ENCODE measurements at places on chromosomes 11 and 22.

DNA sequence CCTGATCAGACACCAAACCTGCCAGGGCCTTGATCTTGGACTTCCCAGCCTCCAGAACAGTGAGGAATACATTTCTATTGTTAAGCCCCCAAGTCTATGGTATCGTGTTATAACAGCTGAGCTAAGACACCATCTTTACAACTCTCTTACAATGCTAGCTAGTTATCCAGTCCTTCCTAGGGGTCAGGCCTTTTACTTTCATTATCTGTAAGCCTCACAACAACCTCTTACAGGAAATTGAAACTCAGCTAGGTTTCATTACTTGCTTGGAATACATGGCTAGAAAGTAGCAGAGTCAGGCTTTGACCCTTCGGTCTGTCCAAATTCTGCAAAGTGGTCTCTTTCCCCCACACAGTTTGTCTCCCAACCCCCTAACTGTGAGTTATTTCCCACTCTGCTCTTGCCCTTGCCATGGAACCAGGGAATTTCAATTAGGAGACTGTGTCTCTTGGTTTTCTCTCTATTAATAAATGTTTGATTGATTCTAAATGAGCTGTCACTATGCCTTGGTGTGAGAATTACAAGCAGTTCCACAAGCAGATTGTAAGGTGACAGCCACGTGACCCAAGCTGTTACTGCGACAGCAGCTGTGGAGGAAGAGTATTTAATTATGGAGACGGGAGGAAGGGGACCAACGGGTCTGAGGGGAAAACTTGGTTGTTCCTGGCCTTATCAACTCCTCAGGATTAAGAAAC lies 38.4 kb upstream of the CLMP start:
- DNase-seq, result peak; percentile 18

DNA sequence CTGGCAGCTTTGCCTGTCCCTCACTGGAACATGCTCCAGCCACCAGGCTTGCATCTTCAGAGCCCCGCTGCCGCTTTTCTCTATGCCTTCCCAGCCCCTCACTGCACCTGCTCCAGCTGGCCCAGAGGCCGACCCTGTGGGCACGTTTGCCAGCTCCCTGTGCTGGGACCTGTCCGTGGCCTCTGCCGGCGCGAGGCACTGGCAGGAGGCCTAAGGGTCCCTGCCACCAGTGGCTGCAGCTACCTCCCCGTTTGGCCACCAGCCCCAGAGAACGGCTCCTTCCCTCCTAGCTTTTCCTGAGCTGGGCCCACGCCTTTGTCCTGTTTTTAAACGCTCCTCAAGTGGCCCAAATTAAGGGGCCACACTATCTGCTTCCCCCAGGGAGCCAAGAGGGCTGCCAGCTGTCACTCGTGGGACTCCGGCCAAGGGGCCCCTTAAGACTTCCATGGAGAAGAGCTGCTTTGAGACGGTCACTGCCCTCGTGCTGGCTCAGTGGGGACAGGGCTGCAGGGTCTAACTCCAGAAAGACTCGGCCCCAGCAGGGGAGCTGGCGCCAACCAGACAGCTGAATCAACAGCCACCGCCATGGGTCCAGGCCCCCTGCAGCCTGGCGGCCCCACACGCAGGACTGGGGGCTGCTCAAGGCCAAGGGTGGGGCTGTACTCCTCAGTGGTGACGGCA lies 24.6 kb upstream of the WNT7B start:
- DNase-seq, result no peak

GRCh38 chr11:18329196-18329870 lies 7.0 kb downstream of the GTF2H1 start:
- DNase-seq, result no peak

GRCh38 chr11:124069429-124070401 lies 28.6 kb upstream of the OR10G7 start:
- peak; percentile 58 for DNase-seq

DNA sequence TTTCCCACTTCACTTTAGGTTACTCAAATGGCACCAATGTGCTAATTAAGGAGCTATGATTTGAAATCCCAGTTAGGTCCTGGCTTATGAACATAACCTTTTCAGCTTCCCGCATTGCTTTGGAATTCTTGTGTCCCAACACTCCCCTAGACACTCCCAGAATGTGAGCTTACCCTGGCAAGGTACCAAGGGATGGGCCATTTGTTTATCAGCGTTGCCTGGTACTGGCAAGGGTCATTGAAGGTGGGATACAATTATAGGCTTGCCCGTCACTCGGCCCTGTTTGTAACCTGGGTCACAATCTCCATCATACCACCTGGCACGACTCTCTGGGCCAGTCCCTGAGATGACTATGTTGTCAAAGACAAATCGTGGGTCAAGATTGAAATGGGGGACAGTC lies 5.4 kb downstream of the CSRP3 start:
- DNase-seq, result no peak

GRCh38 chr11:28017816-28018215 lies 90.1 kb downstream of the KIF18A start:
- no peak for DNase-seq

DNA sequence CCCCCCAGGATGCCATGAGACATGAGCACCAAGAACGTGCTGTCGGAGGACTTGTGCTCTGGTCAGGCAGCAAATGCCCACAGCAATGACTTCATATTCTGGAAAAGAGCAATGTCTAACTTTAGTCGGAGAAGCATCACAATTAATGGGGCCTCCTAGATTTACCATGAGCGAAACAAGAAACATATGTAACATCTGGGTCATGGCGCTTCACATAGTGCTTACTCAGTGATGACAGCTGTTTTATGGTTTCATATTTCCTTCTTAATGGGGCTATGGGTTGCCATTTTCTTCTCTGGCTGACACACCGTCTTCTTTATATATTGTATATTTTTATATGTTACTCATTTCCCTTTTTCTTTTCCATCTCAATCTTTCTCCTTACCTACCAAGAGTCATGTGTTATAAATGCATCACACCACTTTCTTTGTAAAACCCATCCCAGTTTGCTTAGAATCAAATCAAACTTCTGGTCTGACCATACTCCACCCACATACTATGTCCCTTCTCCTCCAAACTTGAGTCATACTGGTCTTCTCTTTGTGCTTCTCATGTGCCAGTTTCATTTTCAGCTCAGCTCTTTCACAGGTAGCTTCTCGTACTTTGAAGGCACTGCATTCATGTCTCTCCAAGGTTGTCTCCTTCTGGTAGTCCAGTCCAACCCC lies 9.4 kb upstream of the CASP12 start:
- peak; percentile 32 for DNase-seq

- DNase-seq, result peak; percentile 30
Observed at GRCh38 chr11:6611092-6611962, 689 bp downstream of the TAF10 start.

DNA sequence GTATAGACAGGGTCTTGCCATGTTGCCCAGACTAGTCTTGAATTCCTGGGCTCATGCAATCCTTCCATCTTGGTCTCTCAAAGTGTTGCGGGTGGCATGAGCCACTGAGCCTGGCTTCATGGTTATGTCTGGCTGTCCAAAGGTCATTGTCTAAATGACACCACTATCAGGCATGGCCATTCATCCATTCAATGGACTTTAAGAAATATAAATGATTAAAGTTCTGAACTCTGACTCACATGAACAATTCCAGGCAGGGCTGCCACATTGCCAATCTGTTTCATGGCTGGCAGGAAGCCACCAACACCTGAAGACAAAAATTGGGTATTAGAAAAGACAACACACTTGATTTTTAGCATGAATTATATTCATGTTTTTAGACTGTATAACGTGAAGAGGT lies 4.1 kb downstream of the RTCB start:
- DNase-seq, result no peak

DNA sequence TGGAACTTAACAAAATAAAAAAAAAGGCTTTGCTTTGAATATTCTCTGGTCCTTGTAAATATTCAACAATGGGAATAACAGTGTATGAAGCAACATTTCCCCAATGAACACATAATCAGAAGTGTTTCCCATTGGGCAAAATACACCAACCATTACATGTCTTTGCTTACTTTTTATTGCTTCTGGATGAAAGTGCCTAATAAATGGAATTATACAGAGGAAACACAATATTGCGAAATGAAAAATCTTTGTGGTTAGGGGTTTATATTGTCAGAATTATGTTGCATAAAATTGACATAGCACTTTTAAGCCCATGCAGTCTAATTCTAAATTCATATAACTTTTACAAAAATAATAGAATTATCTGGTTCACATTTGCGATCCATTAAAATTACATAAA lies 386.4 kb downstream of the DCDC1 start:
- DNase-seq, result no peak

DNA sequence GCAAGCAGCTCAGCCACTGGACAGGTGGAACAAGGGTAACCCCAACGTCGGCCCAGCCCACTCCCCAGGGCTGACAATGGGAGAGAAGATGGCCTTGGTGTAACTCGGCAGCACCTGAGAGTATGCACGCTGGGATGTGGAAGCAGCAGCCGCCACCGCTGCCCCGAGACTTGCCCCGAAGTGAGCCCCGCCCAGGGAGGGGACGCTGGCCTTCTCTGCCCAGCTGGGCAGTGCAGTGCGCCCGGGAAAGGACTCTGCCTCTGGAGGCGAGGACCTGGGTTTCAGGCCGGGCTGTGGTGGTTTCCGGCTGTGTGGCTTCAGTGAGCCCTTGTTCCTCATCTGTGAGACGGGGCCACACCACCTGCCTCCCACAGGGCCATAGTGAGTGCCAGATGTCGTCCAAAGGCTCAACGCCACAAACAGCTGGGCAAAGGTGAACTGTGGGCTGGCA lies 8.6 kb upstream of the POLDIP3 start:
- no peak for DNase-seq

DNA sequence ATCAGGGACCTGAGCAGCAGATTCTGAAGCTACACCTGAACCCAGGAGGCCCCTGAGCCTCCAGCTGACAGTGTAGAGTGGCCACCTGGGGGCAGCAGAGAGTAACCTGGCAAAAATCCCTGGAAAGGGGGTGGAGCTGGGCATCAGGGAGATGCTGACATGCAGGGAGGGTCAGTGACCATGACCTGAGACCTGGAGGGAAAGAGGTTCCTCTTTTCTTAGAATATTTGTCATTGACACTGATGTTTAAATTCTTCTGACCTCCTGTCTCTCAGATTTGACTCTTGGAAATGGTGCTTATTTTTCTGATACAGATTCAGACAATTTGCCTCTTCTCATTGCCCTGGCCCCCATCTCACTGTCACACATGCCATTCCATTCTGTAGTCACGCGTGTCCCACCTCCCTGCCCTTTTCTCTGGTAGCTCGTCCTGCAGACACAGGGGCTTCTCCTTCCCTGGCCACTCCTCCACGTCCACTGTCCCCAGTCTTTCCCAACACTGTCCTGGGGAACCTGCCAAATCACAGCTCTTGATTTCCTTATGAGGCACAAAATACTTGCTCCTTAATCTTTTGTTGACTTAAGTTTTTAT lies 117.2 kb upstream of the IGLL5 start:
- DNase-seq, result peak; percentile 52

- no peak for DNase-seq
Observed at GRCh38 chr22:39738746-39739145, 154.8 kb downstream of the ENTHD1 start.

DNA sequence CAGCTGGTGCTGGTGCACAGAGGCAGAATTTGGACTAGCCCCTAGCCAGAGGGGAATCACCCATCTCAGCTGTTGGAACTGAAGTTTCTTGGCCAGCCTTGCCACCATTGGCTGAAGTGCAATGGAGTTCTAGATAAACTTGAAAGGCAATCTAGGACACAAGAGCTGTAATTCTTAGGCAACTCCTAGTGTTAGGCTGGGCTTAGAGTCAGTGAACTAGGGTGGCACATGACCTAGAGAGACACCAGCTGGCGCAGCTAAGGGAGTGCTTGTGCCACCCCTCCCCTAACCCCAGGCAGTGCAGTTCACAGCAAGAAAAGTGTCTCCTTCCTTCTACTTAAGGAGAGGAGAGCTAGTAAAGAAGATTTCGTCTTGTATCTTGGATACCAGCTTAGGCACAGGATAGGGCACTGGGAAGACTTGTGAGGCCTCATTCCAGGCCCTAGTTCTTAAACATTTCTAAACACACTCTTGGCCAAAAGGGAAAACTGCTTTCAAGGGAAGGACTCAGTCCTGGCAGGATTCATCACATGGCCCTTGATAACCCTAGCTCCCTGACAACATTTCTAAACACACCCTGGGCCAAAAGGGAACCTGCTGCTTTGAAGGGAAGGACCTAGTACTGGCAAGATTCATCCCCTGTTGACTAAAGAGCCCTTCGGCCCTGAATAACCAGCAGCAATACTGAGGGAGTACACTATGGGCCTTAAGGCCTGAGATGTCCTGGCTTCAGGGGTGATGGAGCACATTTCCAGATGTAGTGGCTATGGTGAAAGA lies 53.4 kb downstream of the XRRA1 start:
- DNase-seq, result no peak

DNA sequence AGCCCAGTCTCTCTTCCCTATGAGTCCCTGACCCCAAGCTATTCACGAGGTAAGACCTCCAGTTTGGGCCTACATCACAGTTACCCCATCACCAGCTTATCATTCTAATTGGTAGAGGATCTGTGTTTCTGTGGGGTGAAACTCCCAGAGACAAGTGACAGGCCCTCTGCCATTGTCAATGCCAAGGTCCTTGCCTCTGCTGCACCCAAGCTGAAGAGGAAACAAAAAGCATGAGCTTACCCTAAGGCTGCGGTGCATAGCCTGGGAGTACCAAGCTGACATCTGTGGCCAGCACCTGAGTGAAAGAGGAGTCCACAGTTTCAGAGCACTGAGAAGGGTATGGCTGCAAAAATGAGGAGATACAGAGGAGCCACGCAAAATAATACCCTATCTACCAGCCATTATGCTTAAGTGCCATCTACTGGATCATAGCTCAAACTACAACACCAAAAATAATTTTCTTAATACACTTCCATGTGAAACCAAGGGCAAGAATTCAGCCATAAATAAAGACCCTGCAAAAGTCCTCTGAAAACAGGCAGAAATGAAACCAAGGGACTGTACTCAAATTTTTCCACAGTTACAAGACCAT lies 62.3 kb upstream of the ANO5 start:
- no peak for DNase-seq

- no peak for DNase-seq
Observed at GRCh38 chr22:37830093-37830842, 7.1 kb downstream of the GALR3 start.

DNA sequence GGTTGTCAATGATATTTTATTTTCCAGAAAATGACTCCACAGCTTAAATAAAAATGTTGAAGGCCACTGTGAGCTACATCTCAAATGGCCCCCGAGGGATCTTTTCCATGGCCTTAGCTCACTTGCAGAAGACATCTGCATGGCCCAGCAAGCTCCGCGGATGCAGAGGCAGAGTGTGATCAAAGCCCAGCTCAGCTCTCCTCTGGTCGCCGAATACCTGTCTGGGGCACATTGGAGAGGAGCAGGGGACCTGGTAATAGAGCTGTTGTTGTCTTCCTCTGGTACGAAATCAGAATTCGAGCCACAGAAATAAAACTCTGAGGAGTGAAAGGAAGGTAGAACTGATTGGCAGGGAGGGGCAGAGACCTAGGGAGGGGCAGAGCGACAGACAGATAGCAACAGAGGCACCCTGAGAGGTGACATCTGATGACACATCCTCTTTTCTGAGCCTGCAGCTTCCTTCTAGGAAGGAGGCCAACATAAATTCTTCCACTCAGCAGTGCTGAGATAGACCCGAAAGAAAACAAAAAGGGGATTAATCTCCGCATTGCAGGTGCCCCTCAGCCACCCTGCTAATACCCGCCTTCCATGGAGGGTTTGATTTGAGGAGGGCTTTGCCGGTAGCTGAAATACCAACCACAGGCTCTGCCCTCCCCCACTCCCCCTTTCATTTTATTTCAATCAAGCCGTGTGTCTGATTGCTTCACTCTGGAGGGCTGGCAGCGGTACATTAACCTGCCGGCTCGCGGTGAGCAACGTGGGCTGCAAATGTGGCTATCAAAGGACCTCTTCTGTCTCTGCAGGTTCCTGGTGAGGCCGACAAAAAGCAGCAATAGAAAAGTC lies 759.4 kb downstream of the OPCML start:
- no peak for DNase-seq

GRCh38 chr11:61569701-61570100 lies 11.2 kb downstream of the SYT7 start:
- no peak for DNase-seq

Measured in activated CD4-positive, alpha-beta T cell treated with anti-CD3 and anti-CD28 coated beads, Interleukin-2, amount 10 ng/mL, durations not matched to agents 7 days and 5 days (primary cell).